ENCODE measurements at places on chromosomes 5 and 9.
A peak's percentile ranks its signal among the peaks of the same experiment; 100 is the strongest.

GRCh38 chr5:148740966-148741742 is 85.3 kb upstream of the ADRB2 start:
- peak; percentile 79 for DNase-seq

DNA sequence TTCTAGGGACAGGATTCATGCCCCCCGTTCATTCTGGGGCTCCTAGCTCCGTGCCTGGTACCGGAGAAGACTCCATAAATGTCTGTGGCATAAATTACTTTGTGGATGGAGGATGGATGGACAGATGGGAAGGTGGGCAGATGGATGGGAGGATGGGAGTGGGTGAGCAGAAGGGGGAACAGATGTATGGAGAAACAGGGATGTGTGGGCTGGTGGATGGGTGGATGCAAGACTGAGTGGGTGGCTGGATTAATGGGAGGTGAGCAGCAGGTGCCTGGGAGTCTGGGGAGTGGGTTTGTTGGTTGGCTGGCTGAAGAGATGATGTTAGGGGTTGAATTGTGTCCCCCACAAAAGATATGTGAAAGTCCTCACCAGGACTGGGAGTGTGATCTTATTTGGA is 43.5 kb downstream of the SARDH start:
- DNase-seq: no peak

DNA sequence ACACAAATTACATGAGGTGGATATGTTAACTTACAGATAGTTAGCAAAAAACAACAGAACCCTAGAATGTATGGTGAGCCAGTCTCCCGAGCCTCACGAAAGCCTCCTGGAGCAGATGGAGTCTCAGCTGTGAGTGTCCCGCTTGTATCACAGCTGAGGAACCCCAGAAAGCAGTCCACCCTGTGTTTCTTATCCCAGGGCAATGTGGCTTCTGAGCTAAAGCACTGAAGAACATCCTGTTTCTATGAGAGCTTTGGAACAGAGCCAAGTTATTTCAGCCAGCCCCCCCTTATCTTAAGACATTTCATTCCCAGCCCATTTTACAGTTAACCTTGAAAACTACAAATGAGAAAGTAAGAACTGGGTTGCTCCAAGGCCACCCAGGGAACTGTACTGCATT is 1220.9 kb upstream of the CDH6 start:
- no peak for DNase-seq

GRCh38 chr5:983238-983524 is 25.4 kb upstream of the NKD2 start:
- no peak for DNase-seq

DNA sequence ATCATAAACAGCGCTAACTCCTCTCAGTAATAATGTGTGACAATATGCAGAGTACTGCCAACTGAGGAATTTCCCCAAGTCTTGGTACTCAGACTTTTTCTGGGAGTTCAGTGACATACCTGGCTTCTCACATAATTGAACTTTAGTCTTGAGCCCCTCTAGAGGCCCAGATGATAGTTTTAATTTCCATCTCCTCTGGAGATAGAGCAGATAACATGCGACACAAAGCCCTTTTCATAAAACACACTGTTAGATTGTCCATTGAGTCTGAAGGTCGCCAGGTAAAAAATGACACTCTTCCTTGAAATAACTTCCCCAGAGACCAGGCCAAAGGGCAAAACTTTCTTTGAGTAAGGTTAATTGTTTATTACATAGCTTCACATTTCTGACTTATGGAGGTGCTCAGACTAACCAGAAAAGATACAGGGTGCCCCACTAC is 476.0 kb downstream of the RASEF start:
- DNase-seq: no peak

GRCh38 chr5:172335721-172336120 is 52.2 kb upstream of the UBTD2 start:
- DNase-seq: no peak

DNA sequence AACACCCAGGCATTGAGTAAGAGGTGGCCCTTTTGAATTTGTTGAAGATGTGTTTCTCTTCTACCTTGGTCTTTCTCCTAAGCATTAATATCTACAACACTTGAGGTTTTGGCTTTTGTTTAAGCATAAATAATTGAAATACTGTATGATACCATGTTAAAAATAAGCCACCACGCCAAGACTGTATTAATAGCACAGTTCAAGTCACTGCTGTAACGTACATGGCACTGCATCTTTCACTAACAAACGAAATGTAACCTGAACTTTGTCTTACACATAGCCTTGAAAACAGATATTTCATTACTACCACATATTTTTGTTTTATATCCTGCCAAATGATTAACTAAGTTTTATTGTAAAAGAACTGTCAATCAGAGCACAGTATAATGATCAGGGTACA is 112.8 kb downstream of the MLLT3 start:
- DNase-seq: no peak

DNA sequence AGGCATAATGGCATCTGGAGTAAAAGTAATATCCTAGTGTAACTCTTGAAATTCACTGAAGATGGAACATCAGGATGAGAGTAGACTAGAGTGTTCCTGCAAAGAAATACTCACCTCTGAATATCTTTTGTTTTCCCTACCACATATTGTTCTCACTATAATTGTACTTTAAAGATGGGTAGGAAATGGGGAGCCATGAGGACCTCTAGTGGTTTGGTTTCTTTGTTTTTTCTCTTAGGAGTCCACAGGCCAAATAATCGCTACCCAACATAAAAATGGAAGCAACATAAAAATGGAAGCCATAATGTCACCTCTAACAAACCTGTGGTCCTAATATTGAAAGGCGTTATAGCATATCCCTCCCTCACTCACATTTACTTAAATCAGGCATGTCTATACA is 2375.8 kb downstream of the MAT2B start:
- DNase-seq: no peak

DNA sequence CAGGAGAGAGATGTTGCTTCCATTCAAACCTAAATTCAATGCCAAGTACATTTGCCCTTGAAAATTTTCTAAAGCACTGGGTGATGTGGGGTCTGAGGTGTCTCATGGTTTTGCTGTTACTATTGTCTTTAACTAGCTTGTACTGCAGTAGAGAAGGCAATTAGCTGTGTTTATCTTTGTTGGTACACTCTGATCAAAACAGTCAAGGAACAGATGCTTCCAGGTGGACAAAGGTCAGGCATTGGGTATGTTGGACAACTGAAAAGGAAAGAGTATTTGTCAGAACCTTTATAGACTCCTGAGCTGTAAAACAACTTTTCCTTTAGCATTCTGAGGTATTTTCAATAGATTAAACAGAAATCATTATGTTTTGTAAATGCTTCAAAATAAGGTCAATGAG is 2228.7 kb upstream of the WWC1 start:
- no peak for DNase-seq

DNA sequence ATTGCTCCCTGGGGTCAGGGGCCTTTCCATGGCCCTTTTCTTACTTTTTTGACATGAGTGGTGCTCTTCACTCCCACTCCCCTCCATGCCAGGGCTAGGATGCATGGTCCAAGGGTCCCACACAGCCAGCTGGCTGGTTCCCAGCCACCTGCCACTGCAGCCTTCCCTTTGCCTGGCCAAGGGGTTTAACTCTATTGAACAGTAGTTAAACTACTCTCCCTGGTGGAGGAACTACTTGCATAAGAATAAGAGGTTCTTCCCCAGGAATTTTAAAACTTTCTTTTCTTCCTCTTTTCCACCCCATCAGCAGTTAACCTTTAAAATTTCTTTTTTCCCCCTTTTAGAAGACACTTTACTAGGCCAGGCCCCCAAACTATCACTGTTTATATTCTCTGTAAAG is 1532.8 kb upstream of the ACO1 start:
- no peak for DNase-seq

GRCh38 chr5:178839319-178839704 is 20.4 kb upstream of the ZNF354B start:
- DNase-seq: peak; percentile 8

- DNase-seq: peak; percentile 78
Observed at GRCh38 chr5:134255418-134256150, 29.7 kb upstream of the PPP2CA start.

GRCh38 chr5:98839469-98840383 is 66.3 kb downstream of the RGMB start:
- DNase-seq: peak; percentile 23

- DNase-seq: no peak
Observed at GRCh38 chr5:102772273-102772672, 17.2 kb downstream of the PAM start.

GRCh38 chr9:121271368-121272341 is 3.7 kb downstream of the GSN start:
- DNase-seq: peak; percentile 94

DNA sequence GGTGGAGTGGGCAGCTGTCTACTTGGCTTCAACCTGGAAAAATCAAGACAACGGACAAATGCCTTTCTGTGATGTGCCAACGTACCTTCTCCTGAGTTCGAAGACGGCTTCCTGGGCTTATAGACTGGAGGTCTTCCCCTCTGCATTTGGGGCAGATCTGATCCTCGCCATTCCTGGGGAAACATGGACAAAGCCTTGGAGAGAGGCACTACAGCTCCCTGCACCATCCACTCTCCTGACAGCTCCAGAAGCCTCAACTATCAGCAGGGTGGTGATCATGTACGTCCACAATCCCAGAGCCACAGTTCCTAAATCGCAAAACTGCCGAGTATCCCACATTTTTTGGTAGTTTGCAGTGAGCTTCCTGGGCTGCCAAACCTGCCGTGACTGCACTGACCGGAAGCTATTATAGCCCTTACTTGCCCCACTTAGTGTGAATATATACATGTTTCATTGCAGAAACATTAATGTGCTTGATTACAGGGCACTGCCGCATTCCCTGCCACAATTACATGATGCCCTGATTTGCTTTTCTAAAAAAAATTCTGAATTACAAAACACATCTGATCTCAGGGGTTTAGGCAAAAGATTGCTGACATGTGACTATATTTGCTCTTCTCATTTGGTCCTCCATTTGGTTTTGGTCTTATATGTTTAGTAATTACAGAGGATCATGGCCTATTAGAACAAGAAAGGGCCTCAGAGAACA is 2.8 kb downstream of the TRAF1 start:
- DNase-seq: no peak
